ENCODE measurements at places on chromosomes 3 and 15.

DNA sequence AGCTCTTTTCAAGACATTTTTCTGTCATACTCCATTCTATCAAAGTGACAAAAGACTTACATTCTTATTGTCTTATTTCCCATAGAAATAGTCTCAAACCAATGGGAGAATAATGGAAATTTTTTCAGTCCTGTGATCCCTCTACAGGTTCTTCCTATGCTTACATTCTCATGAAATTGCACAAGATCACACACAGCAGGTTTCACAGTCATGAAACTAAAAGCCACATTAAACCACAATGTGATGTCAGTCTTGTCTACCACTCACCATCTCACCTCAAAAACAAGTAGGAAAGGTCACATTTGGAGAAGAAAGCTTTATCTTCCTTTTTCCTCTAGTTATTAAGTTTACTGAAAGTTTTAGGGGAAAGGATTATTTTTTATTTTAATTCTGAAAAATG is 161.0 kb upstream of the RORA start:
- no peak for DNase-seq

DNA sequence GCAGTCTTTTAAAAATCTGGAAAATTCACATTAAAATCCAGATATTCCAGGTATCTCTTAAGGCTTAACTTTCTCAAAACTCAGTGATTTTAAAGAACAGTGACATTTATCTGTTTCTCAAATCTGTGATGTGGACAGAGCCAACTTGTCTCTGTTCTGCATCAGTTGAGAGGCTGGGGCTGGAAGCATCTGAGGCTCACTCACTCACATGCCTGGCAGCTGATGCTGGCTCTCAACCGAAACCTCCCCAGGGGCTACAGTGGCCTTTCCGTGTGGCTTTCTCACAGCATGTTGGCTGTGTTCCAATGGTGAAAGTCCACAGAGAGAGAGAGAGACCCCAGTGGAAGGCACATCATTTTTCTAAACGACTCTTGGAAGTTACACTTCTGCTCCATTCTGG is 53.5 kb downstream of the CEMIP start:
- DNase-seq: no peak

GRCh38 chr3:15291589-15292541 is 40.5 kb downstream of the SH3BP5 start:
- no peak for DNase-seq

DNA sequence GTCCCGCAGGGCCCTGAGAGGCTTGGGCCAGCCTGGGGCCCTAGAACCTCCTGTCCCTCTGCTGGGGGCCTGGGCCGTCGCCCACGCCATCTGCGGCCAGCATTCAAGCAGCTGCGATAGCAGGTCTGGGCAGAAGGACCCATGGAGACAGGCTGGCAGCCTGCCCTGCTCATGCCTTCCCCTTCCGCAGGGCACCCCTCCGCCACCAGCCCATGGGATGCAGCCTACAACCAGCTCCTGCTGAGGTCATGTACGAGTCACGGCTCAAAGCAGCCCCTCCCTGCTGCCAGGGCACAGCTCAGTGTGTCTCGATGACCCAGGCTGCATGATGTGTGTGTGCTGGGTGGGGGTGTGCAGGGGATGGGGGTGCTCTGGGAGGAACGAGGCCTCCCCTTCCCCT is 27.8 kb downstream of the DUSP7 start:
- DNase-seq: no peak

DNA sequence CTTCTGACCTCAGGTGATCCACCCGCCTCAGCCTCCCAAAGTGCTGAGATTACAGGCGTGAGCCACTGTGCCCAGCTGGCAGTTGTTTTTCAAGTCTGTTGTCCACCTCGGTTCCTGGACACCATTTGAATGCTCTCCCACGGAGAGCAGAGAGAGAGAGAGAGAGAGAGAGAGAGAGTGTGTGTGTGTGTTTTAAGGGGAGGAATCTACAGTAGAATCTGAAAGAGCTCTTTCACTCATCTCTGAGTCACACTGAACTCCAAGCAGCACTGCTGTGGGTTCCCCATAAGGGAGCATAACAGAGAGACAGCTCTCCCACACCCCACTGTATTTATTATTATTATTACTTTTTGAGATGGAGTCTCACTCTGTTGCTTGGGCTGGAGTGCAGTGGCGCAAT is 156.6 kb downstream of the RPLP1 start:
- no peak for DNase-seq

- no peak for DNase-seq
Observed at GRCh38 chr3:184584464-184584891, 22.9 kb downstream of the EPHB3 start.

DNA sequence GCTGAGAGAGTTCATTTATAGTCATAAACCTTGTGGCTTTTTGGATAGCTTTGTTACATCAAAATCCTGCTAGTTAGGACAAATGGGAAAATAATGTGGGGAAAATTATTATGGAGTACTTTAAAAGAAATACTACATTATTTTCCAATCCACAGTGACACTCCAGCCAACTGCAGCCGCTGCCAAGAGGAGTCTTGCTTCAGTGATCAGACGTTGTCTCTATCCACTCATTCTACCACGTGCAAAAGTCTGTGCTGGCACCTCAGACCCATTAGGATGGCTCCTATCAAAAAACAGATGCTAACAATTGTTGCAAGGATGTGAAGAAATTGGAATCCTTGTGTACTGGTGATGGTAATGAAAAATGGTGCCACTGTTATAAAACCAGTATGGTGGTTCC is 128.6 kb upstream of the IQSEC1 start:
- DNase-seq: no peak

DNA sequence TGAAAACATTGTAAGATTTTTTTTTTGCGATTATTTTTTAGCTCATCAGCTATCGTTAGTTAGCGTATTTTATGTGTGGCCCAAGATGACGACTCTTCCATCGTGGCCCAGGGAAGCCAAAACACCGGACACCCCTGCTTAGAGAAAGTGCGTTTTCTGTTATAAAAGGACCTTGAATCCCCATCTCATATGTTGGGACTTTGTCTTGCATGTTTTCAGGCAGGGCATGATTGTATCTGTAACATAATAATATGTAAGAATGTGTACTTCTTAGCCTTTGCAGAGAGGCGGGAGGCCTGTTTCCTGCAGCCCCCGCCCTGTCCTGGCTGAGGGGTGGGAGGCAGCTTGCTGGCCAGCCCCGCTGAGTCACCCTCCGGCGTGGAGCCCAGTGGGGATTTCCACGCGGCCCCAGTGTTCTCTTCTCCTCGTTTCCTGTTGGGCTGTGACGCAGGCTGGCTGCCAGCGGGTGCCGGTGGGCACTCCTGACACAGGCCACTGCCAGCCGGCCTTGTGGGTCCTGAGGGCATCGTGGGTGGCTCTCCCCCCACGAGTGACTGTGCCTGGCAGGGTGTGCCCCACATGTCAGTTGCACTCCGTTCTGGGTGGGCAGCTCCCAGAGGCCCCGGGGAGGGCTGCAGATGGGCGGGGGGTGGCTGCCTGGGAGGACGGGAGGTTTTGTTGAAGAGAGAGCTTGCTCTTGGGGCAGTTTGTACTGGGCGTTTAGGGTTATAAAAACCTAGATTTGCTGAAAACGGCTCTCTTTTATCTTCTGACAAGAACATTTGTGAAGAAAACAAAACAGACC is 55.6 kb downstream of the SMAD3 start:
- peak; percentile 74 for DNase-seq

- peak; percentile 9 for DNase-seq
Observed at GRCh38 chr15:49421991-49422390, 1.1 kb upstream of the FGF7 start.

DNA sequence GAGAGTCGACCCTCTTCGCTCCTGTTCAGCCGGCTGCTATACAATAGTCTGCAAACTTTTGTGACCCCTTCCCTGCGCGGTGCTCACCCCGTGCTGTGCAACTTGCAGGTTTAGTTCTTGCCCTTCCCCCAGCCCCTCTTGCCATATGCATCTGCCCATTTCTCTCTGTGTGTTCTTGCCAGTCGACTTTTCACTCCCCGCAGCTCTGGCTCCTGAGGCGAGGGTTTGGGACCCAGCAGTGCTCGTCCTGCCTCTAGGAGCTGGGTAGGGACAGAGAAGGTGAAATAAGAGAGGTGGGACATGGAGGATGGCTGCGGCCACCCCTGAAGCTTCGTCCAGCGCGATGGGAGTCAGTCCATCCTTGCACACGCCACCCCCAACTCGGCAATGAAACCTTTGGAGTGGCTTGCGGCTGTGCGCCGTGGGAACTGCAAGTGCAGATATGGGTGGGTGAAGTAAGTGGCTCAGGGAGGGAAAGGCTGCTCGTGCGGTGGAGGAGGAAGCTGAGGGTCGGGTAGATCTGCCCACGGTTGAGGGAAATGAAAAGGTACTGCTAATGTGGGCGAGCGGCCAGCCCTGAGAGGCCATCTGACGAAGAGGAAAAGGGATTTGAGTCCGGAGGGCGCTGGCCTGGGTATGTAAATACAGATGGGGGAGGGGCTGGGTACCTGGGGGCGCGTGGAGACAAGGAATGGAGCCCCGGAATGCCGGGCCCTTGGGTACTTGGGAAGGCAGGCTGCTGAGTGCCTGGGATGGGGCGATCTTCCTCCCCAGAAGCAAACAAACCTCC is 1.0 kb downstream of the LRRC3B start:
- no peak for DNase-seq

GRCh38 chr15:38084289-38084688 is 149.8 kb downstream of the TMCO5A start:
- DNase-seq: no peak

GRCh38 chr3:170792471-170792870 is 77.5 kb downstream of the RPL22L1 start:
- no peak for DNase-seq

- no peak for DNase-seq
Observed at GRCh38 chr3:18334837-18335601, 90.1 kb downstream of the SATB1 start.

DNA sequence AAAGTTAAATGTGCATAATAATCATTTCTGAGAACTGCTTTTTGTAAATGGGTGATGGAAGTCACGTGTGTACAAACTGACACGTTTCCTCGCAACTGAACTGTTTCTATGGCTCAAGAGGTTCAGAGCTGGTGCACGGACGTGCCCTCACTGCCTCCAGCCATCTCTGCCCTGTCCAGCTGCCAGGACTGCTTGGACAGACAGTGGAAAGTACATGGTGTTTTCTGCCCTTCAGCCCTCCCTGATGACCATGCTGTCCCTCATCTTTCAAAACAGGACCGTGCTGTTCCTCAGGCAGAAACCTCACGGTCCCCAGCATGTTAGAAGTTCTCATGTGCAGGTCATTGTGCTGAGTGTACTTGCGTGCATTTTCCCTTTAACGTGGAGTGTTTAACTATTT is 38.7 kb downstream of the GJD2 start:
- no peak for DNase-seq

GRCh38 chr15:90870354-90871138 is 2.2 kb downstream of the FURIN start:
- no peak for DNase-seq

DNA sequence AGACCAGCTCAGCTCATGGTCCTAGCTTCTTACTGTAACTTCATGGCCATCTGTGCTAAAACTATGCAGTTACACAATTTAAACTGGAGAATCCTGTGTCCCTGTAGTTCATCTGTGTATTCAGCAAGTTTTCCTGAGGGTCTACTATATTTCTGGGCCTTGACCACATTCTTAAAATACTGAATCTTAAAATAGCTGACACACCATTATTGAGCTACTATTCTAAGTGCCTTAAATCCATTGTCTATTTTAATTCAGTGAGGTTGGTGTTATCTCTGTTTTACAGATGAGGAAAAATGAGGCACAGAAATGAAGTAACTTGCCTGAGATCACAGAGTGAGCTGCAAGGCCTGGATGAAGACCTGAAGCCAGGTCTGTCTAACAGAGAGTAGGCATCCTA is 22.0 kb downstream of the MYLK start:
- no peak for DNase-seq

- DNase-seq: no peak
Observed at GRCh38 chr15:61994216-61994615, 66.0 kb downstream of the VPS13C start.

DNA sequence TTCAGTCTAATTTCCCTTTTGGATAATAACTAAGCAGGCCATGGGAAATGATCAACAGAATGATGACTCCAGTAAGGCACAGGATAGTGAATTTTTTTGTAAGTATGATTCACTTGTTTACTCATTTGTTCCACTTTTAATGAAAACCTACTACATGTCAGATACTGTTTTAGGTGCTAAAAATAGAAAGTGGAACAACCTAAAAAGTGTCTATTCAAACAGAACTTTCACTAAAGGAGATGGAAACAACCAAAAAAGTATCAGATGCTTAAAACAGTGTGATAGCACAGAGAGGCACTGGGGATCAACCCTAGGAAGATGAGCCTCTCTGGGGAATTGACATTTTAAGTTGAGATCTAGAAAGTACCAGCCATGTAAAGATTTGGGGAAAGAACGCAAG is 11.1 kb downstream of the RYK start:
- DNase-seq: no peak

- no peak for DNase-seq
Observed at GRCh38 chr3:172100482-172100881, 61.1 kb downstream of the FNDC3B start.

DNA sequence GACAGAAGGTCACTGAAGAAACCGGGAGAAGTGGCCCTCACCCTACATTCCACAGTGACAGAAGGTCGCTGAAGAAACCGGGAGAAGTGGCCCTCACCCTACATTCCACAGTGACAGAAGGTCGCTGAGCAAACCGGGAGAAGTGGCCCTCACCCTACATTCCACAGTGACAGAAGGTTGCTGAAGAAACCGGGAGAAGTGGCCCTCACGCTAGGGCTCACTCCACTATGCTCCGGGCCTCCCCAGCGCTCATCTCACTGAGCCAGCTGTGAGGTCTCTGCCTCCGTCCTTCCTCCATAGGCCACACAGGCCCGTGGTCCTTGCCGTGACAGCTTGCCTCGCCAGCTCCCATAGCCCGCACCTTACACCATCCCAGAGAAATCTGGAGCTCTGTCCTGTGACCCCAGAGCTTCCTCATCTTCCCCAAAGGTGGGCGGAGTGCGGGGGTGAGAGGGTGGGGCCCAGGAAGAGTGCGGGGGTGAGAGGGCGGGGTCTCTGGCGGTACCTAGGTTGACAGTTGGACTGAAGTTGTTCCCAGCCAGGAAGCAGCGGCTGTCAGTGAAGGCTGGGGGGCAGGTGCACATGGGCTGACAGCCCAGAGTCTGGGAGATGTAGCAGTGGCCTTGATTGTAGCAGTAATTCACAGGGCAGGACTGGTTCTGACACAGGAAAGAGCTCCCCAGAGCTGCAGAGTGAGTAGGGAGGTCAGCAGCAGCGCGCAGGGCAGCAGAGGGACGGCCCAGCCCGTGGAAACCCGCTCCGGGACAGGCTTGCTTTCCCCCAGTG is 32.0 kb downstream of the MUC20 start:
- DNase-seq: no peak

DNA sequence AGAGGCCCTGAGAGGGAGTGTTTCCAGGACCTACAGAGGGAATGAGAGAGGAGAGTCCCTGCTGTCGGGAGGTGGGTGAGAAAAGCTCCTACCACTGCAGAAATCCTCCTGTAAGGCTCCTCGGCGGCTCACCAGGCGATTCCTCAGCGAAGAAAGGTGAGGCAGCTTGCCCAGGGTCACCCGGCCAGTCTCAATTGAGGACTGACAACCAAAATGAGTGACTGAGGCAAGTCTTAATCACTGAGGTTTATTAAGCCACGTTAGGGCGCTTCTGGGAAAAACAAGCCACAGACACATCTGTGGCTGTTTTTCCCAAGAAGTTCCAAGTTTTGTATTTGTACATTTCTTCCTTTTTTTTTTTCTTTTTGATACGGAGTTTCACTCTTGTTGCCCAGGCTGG is 48.5 kb downstream of the ZDHHC19 start:
- no peak for DNase-seq

All from activated T-cell treated with anti-CD3 and anti-CD28 coated beads for 4 hours (primary cell).